ENCODE measurements at places on chromosomes 16 and 17. TPM values are rescaled to one million over a fixed set of nuclear protein-coding genes. Genes with fewer than 3 reads are reported as not detected.

GRCh38 chr16:52742052-52742451 lies 195.1 kb upstream of the TOX3 start:
- H3K36me3 ChIP-seq = no peaks in the 10 kb centered on the region
- no peak overlapping the region for H3K27ac ChIP-seq
- H3K4me3 ChIP-seq = no peak overlapping the region
- no peaks in the 10 kb centered on the region for H3K27me3 ChIP-seq

Gene KRTAP9-4
- not detected for polyA plus RNA-seq

Gene OR3A3
- not detected for polyA plus RNA-seq

- peak overlapping the region; percentile 34 for H3K4me3 ChIP-seq
- H3K27me3 ChIP-seq = peaks cover 19% of the 10 kb centered on the region
- no peak for DNase-seq
- no peaks in the 10 kb centered on the region for H3K4me1 ChIP-seq
- H3K27ac ChIP-seq = no peak overlapping the region
Observed at GRCh38 chr17:32519228-32520103, 32.7 kb downstream of the CDK5R1 start.

DNA sequence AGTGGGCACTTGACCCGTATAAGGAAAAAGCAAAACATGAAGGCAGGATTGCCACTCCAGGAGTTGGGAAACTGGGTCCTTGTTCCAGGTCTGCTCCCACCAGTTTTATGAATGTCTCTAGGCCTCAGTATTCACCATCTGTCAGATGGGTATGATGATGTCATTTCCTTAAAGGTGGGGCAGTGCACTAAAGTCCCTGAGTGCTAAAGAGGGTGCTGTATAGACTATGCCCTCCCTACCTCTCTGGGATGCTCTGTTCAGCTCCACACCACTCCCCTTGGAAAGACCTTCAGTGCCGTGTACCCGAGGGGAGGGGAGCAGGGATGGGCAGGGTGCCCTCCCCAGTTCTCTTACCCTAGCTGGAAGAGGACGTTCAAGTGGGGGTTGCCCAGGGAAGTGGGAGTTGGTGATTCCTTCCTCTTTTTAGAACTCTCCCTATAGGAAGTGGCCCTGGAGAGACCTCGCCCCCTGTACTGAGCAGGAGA lies 2.2 kb downstream of the LASP1 start:
- no peaks in the 10 kb centered on the region for H3K27me3 ChIP-seq
- peaks cover 28% of the 10 kb centered on the region for H3K36me3 ChIP-seq
- peak overlapping the region; percentile 88 for H3K27ac ChIP-seq
- peaks cover 44% of the 10 kb centered on the region for H3K4me1 ChIP-seq

GRCh38 chr17:8740486-8740885 lies 4.2 kb downstream of the CCDC42 start:
- H3K4me3 ChIP-seq = no peak overlapping the region
- H3K4me1 ChIP-seq = no peaks in the 10 kb centered on the region
- H3K36me3 ChIP-seq = no peaks in the 10 kb centered on the region
- peaks cover 13% of the 10 kb centered on the region for H3K27me3 ChIP-seq

DNA sequence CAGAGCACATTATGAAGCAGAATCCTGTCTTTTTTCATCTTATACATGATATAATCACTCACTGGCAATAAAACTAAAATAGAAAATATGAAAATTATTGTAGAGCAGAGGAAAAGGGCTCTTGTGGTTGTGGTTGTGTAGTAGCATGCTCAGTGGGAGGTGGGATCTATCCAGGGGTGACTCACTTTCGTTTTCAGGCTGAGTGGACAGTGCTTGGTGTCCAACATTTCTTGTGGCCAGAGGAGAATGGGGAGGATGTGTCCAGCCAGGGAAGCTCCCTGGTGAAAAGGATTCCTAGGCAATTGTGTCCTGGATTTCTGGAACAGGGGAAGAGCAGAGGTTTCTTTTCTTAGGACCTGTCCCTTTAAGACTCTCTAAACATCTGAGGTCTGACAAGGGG lies 31.9 kb upstream of the CPHXL start:
- DNase-seq = peak; percentile 19
- peak overlapping the region; percentile 6 for H3K27ac ChIP-seq
- no peaks in the 10 kb centered on the region for H3K27me3 ChIP-seq
- peaks cover 8% of the 10 kb centered on the region for H3K4me1 ChIP-seq
- H3K4me3 ChIP-seq = no peak overlapping the region

- DNase-seq = no peak
- peaks cover 9% of the 10 kb centered on the region for H3K4me1 ChIP-seq
- no peak overlapping the region for H3K4me3 ChIP-seq
- H3K36me3 ChIP-seq = no peaks in the 10 kb centered on the region
- H3K27me3 ChIP-seq = no peaks in the 10 kb centered on the region
- H3K27ac ChIP-seq = no peak overlapping the region
Observed at GRCh38 chr17:17018612-17019429, 23.4 kb upstream of the MPRIP start.

DNA sequence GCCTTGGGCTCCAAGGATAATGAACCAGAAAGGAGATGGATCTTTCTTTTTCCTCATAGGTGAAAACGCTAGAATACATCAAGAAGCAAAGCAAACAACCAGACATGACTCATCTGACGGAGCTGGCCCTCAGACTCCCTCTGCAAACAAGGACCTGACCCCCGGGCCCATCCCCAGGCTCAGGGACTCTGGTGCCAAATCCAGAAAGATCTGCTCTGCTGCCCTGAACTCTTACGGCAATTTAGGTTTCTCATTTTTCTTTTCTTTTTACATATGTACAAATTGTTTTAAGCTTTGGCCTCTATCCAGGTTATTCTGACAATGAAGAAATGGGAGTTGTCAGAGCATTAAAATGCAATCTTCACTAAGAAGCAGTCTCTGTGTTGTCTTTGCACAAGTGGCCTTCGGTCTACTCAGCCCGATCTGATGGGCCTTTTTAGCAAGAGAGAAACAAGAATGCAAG lies 17.7 kb downstream of the KNOP1 start:
- no peak overlapping the region for H3K4me3 ChIP-seq
- H3K4me1 ChIP-seq = peaks cover 24% of the 10 kb centered on the region
- H3K36me3 ChIP-seq = peaks cover 46% of the 10 kb centered on the region
- no peaks in the 10 kb centered on the region for H3K27me3 ChIP-seq
- no peak overlapping the region for H3K27ac ChIP-seq

DNA sequence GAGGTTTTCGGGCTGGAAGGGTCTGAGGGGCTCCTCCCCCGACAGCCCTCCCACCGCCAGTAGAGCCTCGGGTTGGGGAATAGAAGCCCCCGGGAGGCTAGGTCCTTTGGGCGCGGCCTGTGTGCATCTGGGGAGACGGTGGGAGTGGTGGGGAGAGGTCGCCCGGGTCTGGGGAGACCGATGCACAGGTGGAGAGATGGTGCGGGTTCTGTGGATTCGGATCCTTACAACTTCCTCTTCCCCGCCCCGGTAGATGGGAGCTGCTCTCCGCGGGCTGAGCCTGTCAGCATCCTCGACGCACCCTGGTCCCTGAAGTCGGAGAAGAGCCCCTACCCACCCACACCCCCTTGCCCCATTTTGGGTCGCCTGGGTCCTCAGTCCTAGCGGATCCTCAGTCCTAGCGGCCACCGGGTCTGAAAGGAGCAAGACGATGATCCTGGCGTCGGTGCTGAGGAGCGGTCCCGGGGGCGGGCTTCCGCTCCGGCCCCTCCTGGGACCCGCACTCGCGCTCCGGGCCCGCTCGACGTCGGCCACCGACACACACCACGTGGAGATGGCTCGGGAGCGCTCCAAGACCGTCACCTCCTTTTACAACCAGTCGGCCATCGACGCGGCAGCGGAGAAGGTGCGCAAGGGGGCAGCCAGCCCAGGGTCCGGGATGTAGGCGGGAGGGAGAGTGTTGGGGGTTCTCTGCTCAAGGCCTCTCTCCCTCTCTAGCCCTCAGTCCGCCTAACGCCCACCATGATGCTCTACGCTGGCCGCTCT lies 790 bp downstream of the BCKDK start:
- H3K4me3 ChIP-seq = peak overlapping the region; percentile 85
- H3K4me1 ChIP-seq = peaks cover 5% of the 10 kb centered on the region
- no peaks in the 10 kb centered on the region for H3K27me3 ChIP-seq
- no peak for DNase-seq

DNA sequence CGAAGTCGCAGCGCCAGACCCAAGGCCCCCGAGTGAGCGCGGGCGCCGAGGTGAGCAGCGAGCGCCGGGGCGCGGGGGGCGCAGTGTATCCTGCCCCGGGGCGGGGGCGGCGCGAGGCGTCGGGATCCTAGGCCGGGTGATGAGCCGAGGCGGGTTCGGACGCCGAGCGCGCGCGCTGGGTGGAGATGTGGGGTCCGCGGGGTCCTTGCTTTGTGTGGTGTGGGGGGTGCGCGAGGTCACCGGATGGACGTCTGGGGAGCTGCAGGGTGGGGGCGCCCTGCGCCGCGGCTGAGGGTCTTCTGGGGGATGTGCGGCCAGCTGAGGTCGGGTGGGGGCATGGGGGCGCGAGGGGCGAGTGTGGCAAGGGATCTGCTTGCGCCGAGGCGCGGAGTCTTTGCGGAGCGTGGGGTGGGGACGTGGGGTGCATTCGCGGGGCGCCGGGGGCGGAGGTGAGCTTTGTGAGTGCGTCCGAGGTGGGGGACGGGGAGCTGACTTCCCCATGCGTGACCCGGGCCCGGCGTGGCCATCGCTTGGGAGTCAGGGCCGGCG lies 560 bp downstream of the RAI1 start:
- peak overlapping the region; percentile 81 for H3K27ac ChIP-seq
- no peaks in the 10 kb centered on the region for H3K36me3 ChIP-seq
- H3K4me3 ChIP-seq = peak overlapping the region; percentile 70
- peaks cover 22% of the 10 kb centered on the region for H3K4me1 ChIP-seq

DNA sequence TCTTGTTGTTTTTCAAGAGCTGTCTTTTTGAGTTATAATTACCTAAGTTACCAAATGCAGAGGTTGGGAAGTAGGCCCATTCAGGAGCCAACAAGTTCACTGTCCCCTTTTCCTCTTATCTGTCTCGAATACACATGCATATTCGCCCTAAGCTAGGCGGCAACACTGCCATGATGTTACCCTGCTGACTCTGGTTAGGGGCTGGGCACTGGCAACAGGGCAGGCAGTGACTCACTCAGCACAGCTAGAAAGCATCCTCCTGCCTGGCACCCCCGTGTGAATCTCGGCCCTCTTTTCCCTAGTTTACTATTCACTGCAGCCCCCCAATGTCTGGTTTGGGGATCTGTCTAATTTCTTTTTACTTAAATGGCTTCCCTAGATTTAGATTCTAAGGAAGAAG lies 13.8 kb downstream of the DBF4B start:
- no peak for DNase-seq
- no peak overlapping the region for H3K4me3 ChIP-seq
- no peaks in the 10 kb centered on the region for H3K27me3 ChIP-seq
- no peak overlapping the region for H3K27ac ChIP-seq
- H3K36me3 ChIP-seq = no peaks in the 10 kb centered on the region

GRCh38 chr17:66381701-66382362 lies 79.4 kb downstream of the PRKCA start:
- no peak overlapping the region for H3K27ac ChIP-seq
- DNase-seq = no peak
- H3K36me3 ChIP-seq = no peaks in the 10 kb centered on the region
- no peaks in the 10 kb centered on the region for H3K27me3 ChIP-seq
- peaks cover 13% of the 10 kb centered on the region for H3K4me1 ChIP-seq
- no peak overlapping the region for H3K4me3 ChIP-seq

GRCh38 chr17:42488032-42488431 lies 29.4 kb downstream of the ATP6V0A1 start:
- H3K36me3 ChIP-seq = peaks cover 49% of the 10 kb centered on the region
- no peaks in the 10 kb centered on the region for H3K4me1 ChIP-seq
- H3K27ac ChIP-seq = no peak overlapping the region
- H3K27me3 ChIP-seq = no peaks in the 10 kb centered on the region
- no peak overlapping the region for H3K4me3 ChIP-seq

DNA sequence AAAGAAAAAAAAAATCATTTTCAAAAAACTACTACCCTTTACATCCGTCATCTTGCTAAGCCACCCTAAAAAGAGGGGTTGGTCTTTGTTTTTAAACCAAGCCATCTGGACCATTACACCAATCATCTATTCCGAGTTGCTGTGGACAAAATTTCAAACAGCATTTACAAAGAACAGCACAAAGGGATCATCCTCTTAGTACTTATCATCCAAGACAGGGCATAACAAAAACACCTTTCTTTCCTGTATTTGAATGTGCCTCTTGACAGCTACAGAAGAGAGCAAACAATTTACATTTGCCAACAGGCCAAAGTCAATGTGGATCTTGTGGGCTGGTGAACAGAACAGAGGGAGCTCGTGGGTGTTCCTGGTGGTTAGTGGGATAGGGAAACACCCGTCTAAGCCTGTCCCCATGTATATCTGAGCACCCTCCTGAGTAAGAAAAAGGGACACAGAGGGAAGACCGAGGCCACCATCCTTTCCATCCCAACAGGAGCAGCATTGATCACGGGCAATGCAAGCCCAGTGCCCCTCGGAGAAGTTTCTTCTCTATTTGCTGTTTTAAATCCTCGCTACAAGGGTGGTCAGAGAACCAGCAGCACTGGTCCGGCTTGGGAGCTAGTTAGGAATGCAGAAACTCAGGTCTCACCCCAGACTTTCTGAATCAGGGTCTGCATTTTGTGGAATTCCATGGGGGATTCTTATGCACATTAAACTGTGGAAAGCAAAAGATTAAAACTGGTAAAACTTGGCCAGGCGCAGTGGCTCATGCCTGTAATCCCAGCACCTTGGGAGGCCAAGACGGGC lies 1.9 kb downstream of the SLC39A11 start:
- 0 out of 2 replicates have a peak, but pooled peaks cover 2% of the 10 kb centered on the region for H3K27me3 ChIP-seq
- peaks cover 8% of the 10 kb centered on the region for H3K36me3 ChIP-seq
- H3K27ac ChIP-seq = no peak overlapping the region
- H3K4me3 ChIP-seq = no peak overlapping the region

Gene CSH1
- not detected for polyA plus RNA-seq

Gene C16orf92
- not detected for polyA plus RNA-seq

Gene ARL5C
- polyA plus RNA-seq = not detected

- peaks cover 8% of the 10 kb centered on the region for H3K4me1 ChIP-seq
- no peak overlapping the region for H3K4me3 ChIP-seq
- H3K27me3 ChIP-seq = no peaks in the 10 kb centered on the region
- no peaks in the 10 kb centered on the region for H3K36me3 ChIP-seq
- H3K27ac ChIP-seq = no peak overlapping the region
Observed at GRCh38 chr17:17533901-17534441, 37.8 kb upstream of the RASD1 start.

- H3K27ac ChIP-seq = peak overlapping the region; percentile 54
- H3K27me3 ChIP-seq = peaks cover 5% of the 10 kb centered on the region
- no peak for DNase-seq
- peak overlapping the region; percentile 99 for H3K4me3 ChIP-seq
- H3K36me3 ChIP-seq = no peaks in the 10 kb centered on the region
- H3K4me1 ChIP-seq = no peaks in the 10 kb centered on the region
Observed at GRCh38 chr17:57256708-57257112, 387 bp downstream of the MSI2 start.

- peaks cover 66% of the 10 kb centered on the region for H3K27me3 ChIP-seq
- H3K4me3 ChIP-seq = no peak overlapping the region
- DNase-seq = no peak
- no peaks in the 10 kb centered on the region for H3K36me3 ChIP-seq
- H3K4me1 ChIP-seq = no peaks in the 10 kb centered on the region
Observed at GRCh38 chr17:1916963-1917715, 87.3 kb downstream of the RPA1 start.

DNA sequence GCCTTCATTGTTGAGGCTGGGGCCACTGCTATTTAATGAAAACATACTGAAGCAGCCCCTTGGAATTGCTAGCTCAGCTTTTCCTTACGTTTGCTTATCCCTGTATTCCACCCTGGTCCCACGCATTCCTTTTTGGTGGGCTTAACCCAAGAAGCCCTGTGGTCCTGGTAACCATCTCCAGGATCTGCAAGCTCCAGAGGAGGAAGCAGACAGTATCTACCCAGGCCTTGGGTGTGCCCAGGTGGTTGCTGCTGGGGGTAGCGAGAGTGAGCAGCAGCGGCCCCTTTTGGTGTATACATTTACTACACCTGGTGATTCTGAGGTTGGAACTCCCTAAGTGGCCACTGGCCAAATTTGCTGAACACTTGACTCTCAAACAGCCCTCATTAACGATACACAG lies 97.7 kb downstream of the CBLN1 start:
- no peaks in the 10 kb centered on the region for H3K27me3 ChIP-seq
- H3K4me1 ChIP-seq = no peaks in the 10 kb centered on the region
- no peak overlapping the region for H3K4me3 ChIP-seq
- H3K36me3 ChIP-seq = no peaks in the 10 kb centered on the region
- H3K27ac ChIP-seq = no peak overlapping the region
- DNase-seq = no peak

All from IMR-90 (cell line).